Gastroesophageal sphincter (tissue), 4 donors: ENCODE measurements at places on chromosomes 6 and 20. TPM values are rescaled to one million over a fixed set of nuclear protein-coding genes. Genes with fewer than 3 reads are reported as not detected.

MYH7B gene
- 0.13 TPM for total RNA-seq

SYCP2L gene
- 5.7 TPM for total RNA-seq

ENPP1 gene
- total RNA-seq, result 10.0 TPM

FAM217A gene
- not detected for total RNA-seq

CD109 gene
- total RNA-seq, result 7.9 TPM

PSMG4 gene
- total RNA-seq, result 23.6 TPM

HSPA12B gene
- total RNA-seq, result 19.3 TPM

HLA-DQA2 gene
- total RNA-seq, result 0.40 TPM

GPSM3 gene
- total RNA-seq, result 16.3 TPM

HTR1E gene
- 0.17 TPM for total RNA-seq

HCK gene
- total RNA-seq, result 7.6 TPM

TAAR9 gene
- not detected for total RNA-seq

LINC00237 gene
- not detected for total RNA-seq

NKAPL gene
- 3.1 TPM for total RNA-seq

DUSP15 gene
- 8.2 TPM for total RNA-seq

BMP6 gene
- 1.4 TPM for total RNA-seq

COX4I2 gene
- 40.9 TPM for total RNA-seq

MAD2L1BP gene
- 36.6 TPM for total RNA-seq

CALHM4 gene
- not detected for total RNA-seq

IL17F gene
- total RNA-seq, result not detected

CCDC170 gene
- total RNA-seq, result 1.2 TPM

ZNF76 gene
- 42.8 TPM for total RNA-seq

BEND3 gene
- total RNA-seq, result 1.2 TPM

DYNLT2 gene
- total RNA-seq, result 1.3 TPM

SEMG1 gene
- total RNA-seq, result not detected

ARMC12 gene
- 1.5 TPM for total RNA-seq

OPN5 gene
- total RNA-seq, result not detected

GABRR1 gene
- total RNA-seq, result not detected

NRN1 gene
- 22.7 TPM for total RNA-seq

CLDN20 gene
- total RNA-seq, result not detected

SFTA2 gene
- not detected for total RNA-seq

SIGLEC1 gene
- 10.1 TPM for total RNA-seq

RNGTT gene
- total RNA-seq, result 17.5 TPM

HLA-DQB2 gene
- 1.1 TPM for total RNA-seq

TRERF1 gene
- 6.1 TPM for total RNA-seq

MACROD2 gene
- 10.7 TPM for total RNA-seq

PAX1 gene
- not detected for total RNA-seq

RAET1G gene
- total RNA-seq, result not detected

PRKN gene
- total RNA-seq, result 12.4 TPM

THEMIS gene
- 1.6 TPM for total RNA-seq

CST4 gene
- not detected for total RNA-seq

RAD21L1 gene
- total RNA-seq, result not detected

GJA1 gene
- total RNA-seq, result 468 TPM

DEFB124 gene
- not detected for total RNA-seq

RAB44 gene
- 0.67 TPM for total RNA-seq

RNF114 gene
- total RNA-seq, result 108 TPM

CCM2L gene
- total RNA-seq, result 4.8 TPM

WFDC13 gene
- total RNA-seq, result not detected

SPATS1 gene
- not detected for total RNA-seq

F13A1 gene
- 192 TPM for total RNA-seq

COX7A2 gene
- total RNA-seq, result 148 TPM

PI16 gene
- total RNA-seq, result 48.1 TPM

ZNF322 gene
- total RNA-seq, result 25.6 TPM

NR2E1 gene
- total RNA-seq, result not detected

ENPP5 gene
- 2.6 TPM for total RNA-seq

CCN2 gene
- total RNA-seq, result 122 TPM

ZNF311 gene
- 1.4 TPM for total RNA-seq
